ENCODE measurements at places on chromosomes 12 and 14. TPM values are rescaled to one million over a fixed set of nuclear protein-coding genes. Genes with fewer than 3 reads are reported as not detected.

GRCh38 chr12:22313963-22314330 lies 20.6 kb downstream of the ST8SIA1 start:
- no peak for DNase-seq

- no peak for DNase-seq
These were observed 22.6 kb downstream of the DACT1 start for GRCh38 chr14:58660407-58660806.

Gene EIF2S3B
- 1.0 TPM for total RNA-seq

DNA sequence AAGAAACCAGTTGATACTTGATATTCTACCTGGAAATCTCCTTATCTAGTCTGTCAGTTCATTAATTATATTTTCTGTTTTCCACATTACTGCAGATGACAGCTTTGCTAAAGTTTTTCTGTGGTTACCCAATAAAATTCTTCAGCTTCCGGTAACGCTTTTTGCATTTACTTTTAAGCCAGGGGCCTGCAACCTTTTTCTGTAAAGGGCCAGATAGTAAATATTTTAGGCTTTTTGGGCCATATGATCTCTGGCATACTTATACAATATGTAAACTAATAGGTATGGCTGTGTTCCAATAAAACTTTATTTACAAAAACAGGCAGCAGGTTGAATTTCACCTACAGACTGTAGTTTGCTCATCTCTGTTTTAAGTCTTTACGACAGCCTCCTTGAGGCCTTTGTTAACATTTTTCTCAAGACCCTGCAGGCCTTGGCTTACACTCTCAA lies 48.3 kb downstream of the SPATS2 start:
- no peak for DNase-seq

GRCh38 chr12:99121546-99121945 lies 476.5 kb downstream of the APAF1 start:
- no peak for DNase-seq

DNA sequence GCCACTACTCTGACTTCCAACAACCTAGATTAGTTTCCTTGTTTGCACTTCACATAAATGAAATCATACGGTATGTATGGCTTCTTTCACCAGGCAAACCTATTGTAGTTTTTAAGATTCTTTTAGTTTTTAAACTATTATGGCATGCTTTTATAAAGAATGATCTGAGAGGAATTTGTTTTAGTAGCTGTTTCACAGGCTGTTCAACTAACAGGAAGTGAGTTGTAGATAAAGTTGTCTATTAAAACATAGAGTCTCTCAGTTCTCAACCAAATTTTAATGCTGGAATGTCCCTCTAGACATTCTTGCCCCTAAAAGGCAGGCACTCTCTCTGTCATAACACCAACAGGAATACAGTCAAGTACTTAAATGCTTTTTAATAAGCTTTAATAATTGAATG lies 102.7 kb upstream of the DACT1 start:
- DNase-seq, result no peak

- no peak for DNase-seq
These were observed 12.0 kb downstream of the C2CD5 start for GRCh38 chr12:22532317-22532716.

GRCh38 chr14:52355016-52355431 lies 40.9 kb downstream of the PTGER2 start:
- DNase-seq, result no peak

DNA sequence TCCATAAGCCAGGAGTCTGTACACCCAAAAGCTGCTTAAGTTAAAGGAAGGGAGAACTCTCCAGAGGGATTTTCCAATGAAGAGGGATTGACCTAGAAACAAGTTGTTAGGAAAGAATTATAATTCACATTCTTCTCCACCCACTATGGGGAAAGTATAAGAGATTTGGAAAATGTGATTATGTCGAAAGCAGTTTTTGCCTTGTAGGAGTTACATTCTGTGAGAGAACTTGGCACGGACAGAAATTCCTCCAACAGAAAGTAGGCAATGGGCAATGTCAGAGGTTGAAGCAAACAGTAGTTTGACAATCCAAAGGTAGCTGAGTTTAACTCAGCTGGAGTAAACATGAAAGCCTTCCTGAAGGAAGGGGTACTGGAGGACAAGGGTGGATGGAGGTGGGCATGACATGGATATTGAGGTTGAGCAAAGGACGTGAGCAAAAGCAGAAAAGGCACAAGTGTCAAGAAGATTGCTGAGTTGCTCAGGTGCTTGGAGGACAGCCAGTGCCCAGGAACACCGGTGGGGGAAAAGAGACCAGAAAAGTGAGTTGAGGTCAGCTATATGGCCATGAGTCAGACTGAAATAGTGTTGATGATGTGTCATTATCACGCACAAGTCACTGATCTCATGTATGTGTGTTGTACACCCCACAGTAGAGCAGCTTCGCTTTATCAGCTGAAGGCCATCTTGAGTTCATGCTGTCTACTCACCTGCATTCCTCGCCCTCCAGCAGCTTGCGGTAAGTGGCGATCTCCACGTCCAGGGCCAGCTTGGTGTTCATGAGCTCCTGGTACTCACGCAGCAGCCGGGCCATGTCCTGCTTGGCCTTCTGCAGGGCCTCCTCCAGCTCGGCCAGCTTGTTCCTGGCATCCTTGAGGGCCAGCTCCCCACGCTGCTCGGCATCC lies 4.0 kb downstream of the KRT5 start:
- no peak for DNase-seq

- no peak for DNase-seq
These were observed 23.3 kb upstream of the MARK3 start for GRCh38 chr14:103361867-103362266.

Gene PUS1
- 76.2 TPM for total RNA-seq

Gene PLCZ1
- not detected for total RNA-seq

GRCh38 chr14:61478971-61479473 lies 157.6 kb downstream of the PRKCH start:
- no peak for DNase-seq

Gene EFS
- 43.5 TPM for total RNA-seq

GRCh38 chr12:132700212-132700822 lies 10.3 kb upstream of the PGAM5 start:
- no peak for DNase-seq

DNA sequence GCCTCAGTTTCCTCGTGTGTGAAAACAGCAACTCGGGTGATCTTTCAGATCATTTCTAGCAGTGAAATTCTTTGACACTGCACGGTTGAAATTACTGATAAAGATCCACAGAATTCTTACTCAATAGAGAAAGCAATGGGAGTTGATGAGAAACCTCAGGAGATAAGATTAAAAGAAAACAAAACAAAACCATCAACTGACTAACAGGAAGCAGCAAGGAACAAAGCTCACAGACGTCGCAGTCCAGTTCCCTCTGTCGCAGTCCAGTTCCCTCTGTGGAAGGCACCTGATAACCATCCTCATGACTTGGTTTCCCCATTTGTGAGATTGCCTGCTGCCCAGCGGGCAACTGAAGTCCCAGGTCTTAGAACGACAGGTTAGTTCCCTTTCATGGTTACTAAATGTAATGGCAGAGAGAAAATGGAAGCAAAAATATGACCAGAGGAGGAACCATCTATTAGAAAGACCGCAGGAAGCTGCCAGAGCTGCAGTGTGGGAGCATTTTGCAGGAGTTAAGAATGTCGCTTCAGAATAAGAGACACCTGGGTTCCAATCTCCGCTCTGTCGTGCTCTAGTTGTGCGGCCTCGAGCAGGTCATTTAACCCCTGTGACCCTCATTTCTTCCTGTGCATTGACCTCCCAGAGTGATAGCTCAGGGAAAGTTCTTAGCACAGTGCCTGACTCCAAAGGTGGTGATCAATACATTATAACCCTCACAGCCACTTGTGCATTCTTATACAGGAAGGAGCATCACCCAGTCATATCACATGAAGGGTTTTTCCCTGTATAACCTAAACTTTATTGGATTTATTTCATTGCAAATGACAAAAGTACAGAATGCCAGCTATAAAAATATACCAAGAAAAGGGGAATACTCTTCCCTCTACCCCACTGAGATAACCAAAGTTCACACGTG lies 5.1 kb upstream of the MED13L start:
- DNase-seq, result no peak

GRCh38 chr14:68305738-68306137 lies 486.2 kb downstream of the RAD51B start:
- no peak for DNase-seq

DNA sequence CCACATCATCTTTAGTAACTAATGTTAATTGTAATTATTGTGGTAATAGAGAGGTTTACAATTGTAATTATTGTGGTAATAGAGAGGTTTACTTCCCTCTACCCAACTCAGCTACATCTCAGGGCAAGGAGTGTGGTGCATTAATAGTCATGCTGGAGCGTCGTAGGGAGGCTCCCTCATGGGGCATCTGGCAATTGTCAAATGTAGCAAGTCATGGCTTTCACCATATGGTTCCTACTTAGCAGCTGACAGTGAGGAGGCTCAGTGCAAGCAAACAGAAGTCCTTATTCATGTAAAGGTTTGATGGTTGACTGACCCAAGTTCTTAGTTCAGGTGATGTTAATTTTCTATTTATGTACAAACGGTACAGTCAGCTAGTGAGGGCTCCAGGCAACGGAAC lies 1012.0 kb downstream of the FLRT2 start:
- DNase-seq, result no peak

Gene PRIMA1
- total RNA-seq, result 4.9 TPM

DNA sequence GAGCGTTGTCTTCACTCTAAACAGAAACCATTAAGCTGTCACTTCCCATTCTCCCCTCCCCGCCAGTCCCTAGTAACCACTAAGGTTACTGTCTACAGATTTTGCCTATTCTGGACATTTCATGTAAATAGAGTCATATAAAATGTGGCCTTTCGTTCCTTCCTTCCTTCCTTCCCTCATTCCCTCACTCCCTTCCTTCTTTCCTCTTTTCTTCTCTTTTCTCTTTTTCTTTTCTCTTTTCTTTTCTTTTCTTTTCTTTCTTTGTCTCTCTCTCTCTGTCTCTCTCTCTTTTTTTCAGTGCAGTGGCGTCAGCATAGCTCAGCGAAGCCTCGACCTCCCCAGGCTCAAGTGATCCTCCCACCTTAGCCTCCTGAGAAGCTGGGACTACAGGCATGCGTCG lies 37.8 kb downstream of the HCAR2 start:
- DNase-seq, result no peak

Gene MYF5
- not detected for total RNA-seq

Gene CCDC196
- not detected for total RNA-seq

DNA sequence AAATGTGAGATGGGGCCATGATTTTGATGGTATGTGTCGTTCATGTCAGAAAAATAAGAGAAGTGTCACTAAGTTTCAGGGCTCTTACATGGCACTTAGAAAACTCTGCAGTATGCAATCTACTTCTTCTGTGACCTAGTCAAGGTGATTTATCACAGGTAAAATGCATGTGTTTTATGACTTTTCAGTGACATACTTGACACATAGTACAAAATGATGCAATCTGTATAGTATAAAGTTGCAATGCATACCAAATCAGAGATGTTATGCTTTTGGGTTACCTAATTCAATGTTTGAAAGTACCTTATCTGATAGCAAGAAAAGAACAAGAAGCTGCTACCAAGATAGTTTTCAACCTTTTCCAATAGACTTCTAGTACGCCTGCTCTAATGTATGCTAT lies 21.9 kb upstream of the ARHGAP5 start:
- no peak for DNase-seq

DNA sequence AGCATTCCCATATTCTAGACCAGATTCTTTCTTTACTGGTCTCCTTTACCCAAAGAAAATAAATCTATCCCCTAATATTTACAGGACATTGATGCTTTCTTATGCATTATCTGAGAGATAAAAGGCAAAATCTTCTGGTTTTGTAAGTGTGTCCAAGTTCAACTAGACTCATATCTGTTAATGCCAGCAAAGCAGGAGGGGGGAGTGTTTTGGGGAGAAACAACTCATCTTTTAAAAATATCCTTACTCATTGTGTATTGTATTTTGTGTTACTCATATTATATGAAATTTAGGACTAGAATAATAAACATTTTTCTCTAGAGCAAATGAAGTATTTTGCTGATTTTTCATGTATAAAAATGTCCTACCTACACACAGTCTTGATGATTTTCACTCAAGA lies 54.8 kb downstream of the SAMD4A start:
- no peak for DNase-seq

GRCh38 chr14:44149597-44149996 lies 357.5 kb downstream of the FSCB start:
- peak; percentile 75 for DNase-seq

DNA sequence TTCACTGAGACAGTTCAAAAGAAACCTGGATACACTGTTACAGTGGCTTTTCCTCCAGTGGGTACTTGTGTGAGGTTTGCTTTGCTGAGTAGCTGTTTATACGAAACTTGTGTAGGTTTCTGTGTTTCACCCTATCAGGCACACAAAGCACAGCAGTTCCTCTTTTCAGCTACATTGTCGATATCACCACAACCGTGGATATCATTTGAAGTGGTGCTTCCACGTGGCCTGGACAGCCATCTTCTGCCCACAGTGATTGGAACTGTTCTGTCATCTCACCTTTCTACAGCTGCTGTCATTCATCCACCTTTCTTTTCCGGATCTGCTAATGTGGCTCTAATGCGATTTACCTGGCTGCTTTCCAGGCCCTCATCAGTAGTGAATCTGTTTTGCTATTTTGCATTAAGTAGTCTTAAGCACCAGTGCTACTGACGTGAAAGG lies 368.8 kb downstream of the SYT1 start:
- no peak for DNase-seq

Gene ARF3
- 238 TPM for total RNA-seq

Gene PTCSC3
- total RNA-seq, result not detected

- DNase-seq, result no peak
These were observed 449.4 kb downstream of the RERGL start for GRCh38 chr12:17640615-17641014.

Gene NKX2-1
- total RNA-seq, result not detected

- no peak for DNase-seq
These were observed 805.4 kb downstream of the VRK1 start for GRCh38 chr14:97602438-97603117.

GRCh38 chr14:74400031-74400685 lies 25.9 kb downstream of the SYNDIG1L start:
- peak; percentile 56 for DNase-seq

Gene ANKS1B
- 5.8 TPM for total RNA-seq

Gene C12orf60
- total RNA-seq, result 1.8 TPM

GRCh38 chr14:50647282-50647681 lies 20.8 kb downstream of the SAV1 start:
- no peak for DNase-seq

Gene DNAH10
- total RNA-seq, result 0.09 TPM

GRCh38 chr12:126262829-126263228 lies 1197.6 kb downstream of the AACS start:
- no peak for DNase-seq

- DNase-seq, result no peak
These were observed 72.7 kb downstream of the MED13L start for GRCh38 chr12:116204785-116205184.

Gene HAL
- total RNA-seq, result 0.23 TPM

GRCh38 chr12:11457996-11458645 lies 62.8 kb upstream of the PRB2 start:
- DNase-seq, result no peak

GRCh38 chr12:82434392-82434911 lies 76.1 kb downstream of the METTL25 start:
- no peak for DNase-seq

GRCh38 chr12:111767362-111768158 lies 827 bp downstream of the ALDH2 start:
- DNase-seq, result peak; percentile 47
